ENCODE measurements at places on chromosomes 4 and X.

GRCh38 chr4:168852933-168853713, 156.9 kb downstream of the CBR4 start:
- no peak for DNase-seq

DNA sequence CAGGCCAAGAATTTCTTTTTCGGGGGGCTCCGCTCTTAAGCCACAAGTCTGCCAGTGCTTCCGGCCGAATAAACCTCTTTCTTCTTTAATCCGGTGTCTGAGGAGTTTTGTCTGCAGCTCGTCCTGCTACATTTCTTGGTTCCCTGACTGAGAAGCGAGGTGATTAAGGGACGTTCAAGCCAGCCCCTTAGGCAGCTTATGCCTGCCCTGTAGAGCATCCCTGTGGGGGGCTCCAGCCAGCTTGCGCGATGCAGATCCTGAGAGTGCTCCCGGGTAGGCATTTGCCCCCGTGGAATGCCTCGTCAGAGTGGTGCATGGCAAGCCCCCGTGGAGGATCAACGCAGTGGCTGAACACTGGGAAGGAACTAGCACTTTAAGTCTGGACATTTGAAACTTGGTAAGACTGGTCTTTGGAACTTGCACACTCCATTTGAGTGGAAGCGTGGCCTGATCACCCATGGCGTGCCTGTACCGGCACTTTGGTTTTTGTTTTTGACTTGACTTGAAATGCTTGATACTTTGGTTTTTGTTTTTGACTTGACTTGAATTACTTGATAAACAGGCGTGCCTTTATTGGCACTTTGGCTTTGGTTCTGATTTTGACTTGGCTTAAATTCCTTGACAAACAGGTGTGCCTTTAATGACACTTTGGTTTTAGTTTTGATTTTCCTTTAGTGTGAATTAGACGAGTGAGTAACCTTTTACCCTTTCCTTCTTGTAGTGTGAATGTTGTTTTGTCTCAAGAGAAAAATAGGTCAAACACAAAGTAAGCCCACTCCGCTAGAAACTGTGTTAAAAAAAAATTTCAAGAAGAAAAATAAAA, 6.1 kb downstream of the ACOX3 start:
- DNase-seq, result no peak

GRCh38 chrX:9285342-9285771, 179.5 kb upstream of the TBL1X start:
- DNase-seq, result no peak

DNA sequence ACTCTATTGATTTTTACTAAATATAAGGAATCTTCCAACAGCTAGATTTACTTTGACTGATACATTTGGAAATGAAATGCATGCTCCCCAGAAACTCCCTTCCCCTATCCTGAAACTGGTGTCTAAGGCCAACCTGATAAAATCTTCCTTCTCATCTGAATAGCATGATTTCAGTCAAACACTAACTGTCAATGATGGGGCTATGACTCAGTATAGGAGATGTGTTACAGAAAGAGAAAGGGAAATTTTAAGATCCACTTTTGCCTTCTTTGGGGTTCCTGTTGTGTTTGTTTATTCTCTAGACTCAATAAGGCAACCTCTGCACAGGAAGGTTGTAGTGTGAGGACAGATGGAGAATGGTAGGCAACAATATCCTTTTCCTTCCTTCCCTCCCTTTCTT, 160.7 kb downstream of the MOSPD2 start:
- DNase-seq, result no peak

- DNase-seq, result no peak
Measured at GRCh38 chr4:78774417-78774816, 1.7 kb upstream of the BMP2K start.

GRCh38 chr4:5399124-5399523, 309.2 kb downstream of the EVC2 start:
- DNase-seq, result no peak

DNA sequence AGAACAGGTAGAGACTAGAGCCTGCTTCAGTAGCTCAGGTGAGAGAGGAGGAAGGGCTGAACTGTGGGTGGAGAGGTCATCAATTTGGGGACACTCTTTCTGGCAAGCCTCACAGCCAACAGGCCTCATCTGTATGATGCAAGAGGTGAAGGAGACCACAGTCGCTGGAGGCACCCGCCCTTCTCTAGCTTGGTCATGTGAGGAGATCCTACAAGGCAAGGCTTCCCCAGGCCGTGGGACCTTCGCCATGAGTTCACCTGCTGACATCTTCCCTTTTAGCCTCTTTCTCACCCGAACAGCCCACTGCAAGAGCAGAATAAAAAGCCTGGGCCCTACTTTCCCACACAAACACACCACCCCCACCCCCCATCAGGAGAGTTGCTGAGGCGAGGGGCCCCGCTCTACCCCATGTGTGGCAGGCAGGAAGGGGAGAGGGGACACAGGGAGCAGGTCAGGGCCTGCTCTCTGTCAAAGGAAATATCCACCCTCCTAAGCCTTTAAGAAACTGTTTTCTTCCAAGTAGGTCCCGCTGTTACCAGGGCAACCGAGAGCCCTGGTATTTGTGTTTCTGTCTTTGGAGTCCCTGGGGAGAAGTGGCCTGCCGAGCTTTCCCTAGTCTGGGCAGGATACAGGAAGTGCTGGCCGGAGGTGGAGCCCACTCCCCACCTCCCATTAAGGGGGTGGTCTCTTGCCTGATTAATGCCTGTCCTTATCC, 8.1 kb downstream of the RTL5 start:
- peak; percentile 52 for DNase-seq

- DNase-seq, result no peak
Measured at GRCh38 chr4:16122308-16122711, 38.5 kb upstream of the PROM1 start.

- DNase-seq, result no peak
Measured at GRCh38 chrX:104854790-104855340, 288.9 kb downstream of the IL1RAPL2 start.

DNA sequence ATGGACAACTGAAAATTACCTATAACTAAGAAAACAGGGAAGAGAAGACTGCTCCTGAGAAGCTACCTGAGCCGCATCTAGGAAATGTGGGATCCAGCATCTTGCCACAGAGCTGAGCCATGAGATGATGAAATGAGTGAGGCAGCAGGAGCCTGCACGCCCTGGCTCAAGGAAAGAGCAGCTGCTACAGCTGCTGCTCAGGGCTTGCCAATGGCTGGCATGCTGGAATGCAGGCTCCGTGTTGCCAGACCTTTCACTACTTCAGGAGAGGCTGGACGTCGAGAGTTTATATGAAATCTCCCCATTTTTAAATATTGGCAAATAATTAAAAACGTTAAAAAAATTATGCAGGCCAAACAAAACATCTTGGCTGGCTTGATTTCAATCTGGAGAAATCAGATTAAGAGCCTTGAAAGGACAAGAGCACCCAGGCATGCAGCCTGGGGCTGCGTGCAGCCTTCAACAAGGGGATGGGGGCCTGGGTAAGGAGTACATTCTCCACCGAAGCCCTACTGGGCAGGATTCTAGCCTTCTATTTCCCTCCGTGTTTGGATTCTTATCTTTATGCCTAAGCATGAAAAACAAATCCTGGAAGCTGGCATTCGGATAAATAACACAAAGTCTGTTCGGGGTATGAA, 227.6 kb downstream of the NR3C2 start:
- DNase-seq, result peak; percentile 26

- no peak for DNase-seq
Measured at GRCh38 chrX:130702867-130703707, 199.9 kb downstream of the ENOX2 start.

- no peak for DNase-seq
Measured at GRCh38 chrX:43514820-43515219, 141.3 kb upstream of the MAOA start.

DNA sequence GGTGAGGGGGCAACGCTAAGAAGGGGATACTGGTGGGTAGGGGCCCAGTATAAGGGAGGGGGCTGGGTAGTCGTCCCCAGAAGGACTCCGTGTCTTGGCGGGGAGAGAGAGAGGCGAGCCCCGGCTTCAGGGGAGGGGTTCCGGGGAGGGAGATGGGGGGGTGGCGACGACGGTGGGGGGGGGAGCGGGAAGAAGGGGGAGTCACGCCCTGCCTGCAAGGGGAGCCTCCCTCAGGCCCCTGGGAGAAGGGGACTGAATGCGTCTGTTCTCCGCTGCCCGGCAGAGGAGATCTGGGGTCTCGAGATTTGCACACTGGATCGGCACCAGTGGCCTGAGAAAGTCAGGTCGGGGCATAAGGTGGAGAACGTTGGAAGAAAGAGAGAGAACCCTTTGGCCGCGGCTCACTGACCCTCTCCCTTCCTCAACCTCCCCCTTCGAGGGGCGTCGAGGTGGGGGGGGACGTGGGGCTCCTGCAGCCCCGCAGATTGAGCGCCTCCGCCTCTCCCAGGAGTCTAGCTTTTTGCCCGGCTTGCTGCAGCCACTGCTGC, 609 bp upstream of the BCORL1 start:
- DNase-seq, result no peak

GRCh38 chr4:183223053-183223452, 97.0 kb downstream of the CLDN22 start:
- no peak for DNase-seq

All from dorsolateral prefrontal cortex (tissue), 122 donors.